Activated T-cell treated with anti-CD3 and anti-CD28 coated beads, Interleukin-2, amount 50 U/mL, for 72 hours (primary cell): ENCODE measurements at places on chromosomes 2 and 18.

DNA sequence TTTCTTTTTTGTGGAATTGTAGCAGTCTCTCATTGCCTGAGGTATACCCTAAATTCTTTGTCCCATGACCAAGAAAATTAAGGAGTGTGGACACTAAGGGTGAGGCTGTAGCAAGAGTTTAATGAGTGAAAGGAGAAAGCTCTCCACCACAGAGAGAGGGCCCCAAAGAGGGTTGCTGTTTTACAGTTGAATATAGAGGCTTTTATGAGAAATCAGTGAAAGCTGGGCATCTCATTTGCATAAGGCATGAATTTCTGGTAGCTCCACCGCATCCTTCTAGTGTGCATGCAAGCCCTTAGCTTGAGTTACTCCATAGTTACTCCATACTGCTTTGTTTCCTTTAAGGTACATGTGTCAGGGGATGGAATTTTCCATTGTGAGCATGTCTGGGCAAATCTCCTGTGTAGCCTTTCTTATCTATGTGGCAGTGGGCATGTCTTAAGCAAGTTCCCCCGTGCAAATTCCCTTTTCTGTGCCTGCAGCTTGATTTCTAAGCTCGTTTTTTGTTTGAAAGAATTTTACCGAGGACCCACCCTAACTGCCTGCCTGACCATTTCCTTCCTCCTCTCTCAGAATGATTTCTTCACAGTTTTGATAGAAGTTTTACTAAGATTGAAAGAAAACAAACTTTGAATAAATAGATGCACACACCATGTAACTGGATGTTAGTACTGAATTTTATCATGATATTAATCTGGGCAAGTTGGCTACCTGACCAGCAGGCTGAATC lies 218.9 kb downstream of the PARD3B start:
- DNase-seq, result no peak

DNA sequence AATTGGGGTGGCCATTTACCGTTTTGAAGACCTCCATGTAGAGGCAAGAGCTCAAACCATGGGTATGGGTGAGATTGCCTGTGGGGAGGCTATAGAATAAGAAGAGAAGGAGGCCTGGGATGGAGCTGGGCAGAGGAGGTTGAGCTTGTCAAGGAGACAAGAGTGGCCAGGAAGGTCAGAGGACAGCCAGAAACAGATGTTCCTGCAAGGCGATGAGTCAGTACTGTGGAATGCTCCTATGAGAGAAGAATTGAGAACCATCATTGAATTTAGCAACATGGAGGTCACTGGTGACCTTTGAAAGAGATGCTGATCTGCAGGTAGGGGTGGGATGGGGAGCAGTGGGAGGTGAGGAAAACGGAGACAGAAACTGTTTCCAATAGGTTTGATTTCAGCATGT lies 3.5 kb downstream of the ACSL3 start:
- DNase-seq, result no peak

GRCh38 chr18:55287149-55287806 lies 300.7 kb downstream of the TCF4 start:
- DNase-seq, result no peak

DNA sequence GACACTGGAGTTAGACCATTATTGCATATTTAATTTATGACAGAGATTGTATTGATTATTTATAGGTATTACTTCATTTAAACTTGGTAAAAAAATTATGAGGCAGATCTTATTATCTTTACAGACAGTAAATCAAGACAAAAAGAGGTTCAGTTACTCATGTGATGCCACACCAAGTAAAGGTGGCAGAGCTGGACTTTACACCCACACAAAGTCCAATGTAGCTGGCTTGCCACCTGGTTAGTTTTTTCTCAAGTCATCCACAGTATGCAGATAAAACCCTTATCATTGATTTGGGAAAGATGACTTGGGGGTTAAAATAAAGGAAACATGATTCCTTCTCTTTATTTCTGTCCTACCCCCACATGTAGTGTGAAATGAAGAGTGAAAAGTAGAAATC lies 137.2 kb downstream of the CNTNAP5 start:
- no peak for DNase-seq

GRCh38 chr2:123073371-123073770 lies 951.7 kb upstream of the CNTNAP5 start:
- no peak for DNase-seq

DNA sequence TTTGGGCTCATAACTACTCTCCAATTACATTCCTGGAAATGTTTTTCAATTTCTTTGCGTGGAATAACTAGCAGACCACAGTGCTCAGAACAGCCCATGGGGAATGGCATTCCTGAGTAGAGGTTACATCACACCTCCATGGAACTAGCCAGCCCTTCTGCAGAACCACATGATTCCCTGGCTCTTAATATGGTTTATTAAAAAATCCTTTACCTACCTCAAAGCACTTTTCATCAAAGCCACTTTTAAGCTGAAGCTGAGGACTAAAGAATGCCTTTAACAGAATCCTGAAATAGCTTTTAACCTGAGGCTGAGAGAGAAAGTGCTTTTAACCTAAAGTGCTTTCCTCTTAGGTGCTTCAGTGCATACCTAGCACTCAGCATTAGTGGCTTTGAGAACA lies 376.3 kb downstream of the ARHGAP15 start:
- DNase-seq, result no peak

DNA sequence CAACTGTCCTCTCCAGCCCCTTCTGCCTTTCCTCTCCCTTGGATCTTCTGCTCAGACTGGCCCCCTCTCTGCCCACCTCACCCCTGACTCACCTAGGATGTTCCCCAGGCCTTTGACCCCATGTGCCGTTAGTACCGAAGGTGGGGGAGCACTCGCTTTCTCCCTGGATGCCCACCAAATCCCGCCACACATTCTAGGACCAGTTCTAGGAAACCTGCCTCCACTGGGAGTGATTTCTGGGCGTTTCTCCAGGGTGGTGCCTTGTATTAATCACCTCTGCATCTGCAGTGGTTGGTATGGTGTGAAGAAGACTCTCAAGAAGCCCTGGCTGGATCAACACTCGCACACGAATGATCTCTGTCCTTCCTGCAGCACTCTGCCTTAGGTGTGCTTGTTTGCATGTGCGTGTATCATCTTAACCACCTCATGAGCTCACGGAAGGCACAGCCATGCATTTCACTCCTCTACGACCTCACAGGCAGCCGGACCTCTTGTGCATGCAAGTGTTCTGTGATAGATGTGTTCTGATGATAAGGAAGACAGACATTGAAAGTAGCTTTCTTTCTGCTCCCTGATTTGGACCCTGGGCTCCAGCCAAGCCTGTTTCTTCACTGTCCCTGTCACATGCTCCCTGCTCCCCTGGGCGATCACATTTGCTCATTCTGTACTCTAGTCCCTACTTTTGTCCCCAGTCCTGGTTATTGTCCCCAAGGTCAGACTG lies 69.4 kb downstream of the LIPG start:
- DNase-seq, result no peak

DNA sequence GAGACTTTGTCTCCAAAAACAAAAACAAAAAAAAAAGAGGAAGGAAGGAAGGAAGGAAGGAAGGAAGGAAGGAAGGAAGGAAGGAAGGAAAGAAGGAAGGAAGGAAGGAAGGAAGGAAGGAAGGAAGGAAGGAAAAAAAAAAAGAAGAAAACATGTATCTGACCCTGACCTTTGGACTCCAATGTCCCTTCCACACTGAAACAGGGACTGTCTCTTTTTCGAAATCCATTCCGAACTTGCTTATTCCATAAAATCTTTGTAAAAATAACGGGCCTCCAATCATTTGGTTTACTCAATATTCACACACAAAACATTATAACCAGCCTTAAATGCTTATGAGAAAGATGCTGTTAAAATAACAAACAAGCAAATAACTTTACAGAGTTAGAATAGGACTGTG lies 225.7 kb downstream of the TCF4 start:
- no peak for DNase-seq

DNA sequence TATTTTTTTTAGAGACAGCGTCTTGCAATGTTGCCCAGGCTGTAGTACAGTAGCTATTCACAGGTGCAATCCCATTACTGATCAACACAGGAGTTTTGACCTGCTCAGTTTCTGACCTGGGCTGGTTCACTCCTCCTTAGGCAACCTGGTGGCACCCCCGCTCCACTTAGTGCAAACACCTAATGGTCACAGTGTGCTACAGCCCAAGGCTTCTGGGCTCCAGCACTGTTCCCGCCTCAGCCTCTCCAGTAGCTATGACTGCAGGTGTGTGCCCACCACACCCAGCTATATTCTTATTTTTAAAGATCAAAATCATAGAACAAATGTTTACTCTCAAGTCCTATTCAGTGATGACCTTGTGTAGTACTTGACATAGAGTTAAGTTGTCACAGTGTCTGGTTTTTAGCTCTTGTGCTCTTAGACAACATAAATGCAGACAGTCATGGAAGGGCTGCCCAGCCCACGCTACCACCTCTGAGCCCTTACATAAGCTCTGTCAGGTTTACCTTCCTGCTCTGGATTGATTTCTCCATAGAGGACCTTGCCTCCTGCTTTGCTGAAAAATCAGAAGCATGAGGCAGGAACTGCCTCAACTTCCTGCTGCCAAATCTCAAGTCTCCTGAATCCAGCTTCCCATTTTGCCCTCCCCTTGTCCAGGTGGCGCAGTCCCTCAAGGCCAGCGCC lies 82.2 kb upstream of the SLC1A4 start:
- DNase-seq, result no peak

DNA sequence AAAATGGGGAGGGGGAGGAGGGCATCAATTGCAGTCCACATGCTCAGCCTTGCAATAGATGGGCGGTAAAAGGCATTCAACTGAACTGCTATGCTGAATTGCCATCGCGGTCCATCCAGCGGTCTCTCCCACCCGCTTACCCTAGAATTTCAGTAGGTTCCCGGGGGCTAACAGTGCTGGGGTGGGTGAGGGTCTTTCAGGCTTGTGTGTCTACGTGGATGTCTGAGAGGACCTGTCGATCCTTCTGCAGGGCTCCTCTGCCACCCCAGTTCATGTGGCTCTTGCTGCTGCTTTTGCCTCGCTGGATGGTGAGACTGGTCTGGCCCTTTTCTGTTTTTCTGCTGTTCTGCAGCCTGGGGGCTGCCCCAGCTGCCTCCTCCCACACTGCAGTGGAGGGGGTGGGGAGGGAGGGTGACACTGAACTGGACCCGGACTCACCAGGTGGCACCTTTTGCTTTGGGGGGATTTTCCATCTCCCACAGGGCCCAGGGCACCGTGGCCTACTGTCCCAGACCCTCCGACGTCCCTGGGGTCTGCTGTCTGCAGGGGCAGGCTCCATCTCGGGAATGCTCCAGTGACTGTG lies 14.1 kb downstream of the ACKR3 start:
- DNase-seq, result no peak

DNA sequence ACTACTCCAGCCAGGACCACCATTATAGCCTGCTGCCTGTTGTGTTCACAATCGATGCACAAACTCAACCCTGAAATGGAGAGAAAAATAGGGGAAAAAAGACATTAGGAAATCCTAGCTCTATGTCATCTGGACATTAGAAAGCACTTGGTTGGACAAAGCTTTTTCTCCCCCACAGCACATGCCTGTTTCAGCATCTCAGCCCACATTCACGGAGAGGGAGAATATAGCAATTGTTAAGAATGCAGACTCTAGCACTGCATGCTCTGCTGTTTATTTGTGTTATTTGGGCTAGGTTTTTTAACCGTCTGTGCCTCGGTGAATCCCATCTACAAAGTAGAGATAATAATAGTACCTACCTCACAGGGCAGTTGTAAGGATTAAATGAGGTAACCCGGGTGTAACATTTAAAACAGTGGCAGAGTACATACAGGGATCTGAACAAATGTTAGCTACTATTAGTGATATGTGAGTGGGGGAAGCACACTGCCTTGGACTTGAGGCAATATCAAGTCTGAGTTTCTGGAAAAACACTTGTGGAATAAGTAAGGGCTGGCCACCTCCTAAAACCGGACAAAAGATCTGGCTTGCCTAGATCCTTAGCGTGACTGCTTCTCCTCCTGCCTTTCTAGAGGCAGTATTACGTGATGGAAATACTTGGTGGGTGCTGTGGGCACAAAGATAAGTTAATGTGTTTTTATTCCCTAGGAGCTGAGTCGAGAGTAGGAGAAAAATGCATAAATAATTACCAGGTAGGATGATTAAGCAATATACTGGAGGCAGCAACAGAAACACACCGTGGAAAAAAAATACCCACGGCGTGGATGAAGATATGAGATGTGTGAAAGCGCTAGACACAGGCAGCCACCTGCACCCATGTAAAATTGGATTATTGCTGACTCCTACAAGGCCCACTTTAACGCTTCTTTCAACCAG lies 1.0 kb upstream of the PPP1CB start:
- DNase-seq, result peak; percentile 33

DNA sequence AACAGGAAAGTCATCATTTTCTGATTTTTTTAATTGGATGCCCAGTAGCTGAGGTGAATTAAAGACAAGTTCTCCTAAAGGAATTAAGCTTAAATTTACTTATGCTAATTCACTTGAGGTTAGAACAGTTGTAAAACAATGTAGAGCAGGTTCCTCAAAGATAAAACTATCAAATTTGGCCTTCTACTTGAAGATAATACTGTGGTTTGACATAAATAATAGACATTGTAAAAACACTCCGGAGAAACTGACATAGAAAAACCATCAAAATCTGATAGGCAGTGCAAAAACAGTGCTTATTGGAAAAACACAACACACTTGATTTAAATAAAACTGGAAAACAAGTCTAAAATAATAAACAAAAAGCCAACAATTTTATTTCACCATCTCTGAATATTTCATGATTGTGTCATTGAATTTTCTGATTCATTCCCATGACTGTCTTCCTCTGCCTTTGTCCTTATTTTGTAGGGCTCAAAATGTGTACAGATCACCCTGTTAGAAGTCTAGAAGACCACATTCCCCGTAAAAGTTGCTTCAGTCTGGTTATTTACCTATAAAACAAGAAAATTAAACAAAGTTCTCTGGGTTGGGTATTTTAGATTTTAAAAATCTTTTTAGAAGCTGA lies 28.3 kb upstream of the SLC40A1 start:
- no peak for DNase-seq

DNA sequence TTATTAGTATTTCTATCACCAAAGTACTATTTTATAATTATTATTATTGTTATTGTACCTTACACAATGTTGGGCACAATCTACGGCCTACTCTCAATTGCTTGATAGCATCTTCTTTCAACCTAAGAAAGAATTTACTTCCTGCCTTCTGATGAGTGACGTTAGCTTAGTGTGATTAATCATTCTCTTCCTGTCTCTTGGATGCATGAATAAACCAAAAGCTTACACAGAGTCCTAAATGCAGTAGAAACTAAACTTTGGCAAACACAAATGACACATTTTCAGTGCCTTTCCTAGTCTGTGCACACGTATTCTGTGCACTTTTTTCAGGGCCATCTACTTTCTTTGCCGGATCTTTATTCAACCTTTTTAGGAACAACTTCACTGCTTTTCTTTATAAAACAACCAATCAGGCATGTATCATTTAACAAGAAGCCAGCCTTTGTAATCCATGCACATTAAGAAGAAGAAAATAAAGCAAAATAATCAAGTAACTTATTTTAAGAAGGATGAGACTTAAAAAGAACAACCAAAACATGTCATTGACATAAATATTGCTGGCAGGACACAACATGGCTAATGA lies 19.1 kb downstream of the TRAK2 start:
- DNase-seq, result no peak

DNA sequence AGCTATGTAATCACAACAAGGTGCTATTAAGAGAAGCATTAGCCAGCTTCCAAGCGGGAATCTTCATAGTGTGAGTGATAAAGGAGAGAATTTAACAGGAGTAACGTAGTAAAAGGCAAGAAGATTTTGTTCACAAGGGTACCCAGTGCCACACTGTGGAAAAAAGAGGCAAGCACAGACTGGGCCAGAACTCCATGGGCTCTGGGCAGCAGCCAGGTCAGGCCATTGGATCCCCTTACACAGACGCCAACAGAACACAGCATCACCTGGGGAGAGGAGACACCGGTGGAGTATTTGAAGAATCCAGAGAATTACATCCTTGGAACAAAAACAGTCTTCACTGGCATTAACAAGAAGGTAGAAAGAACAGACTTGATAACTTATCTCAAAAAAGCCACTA lies 21.2 kb downstream of the AMER3 start:
- DNase-seq, result no peak
